ENCODE measurements at places on chromosomes 2 and 18.

GRCh38 chr18:38450876-38451275 is 885.3 kb upstream of the CELF4 start:
- DNase-seq: no peak

DNA sequence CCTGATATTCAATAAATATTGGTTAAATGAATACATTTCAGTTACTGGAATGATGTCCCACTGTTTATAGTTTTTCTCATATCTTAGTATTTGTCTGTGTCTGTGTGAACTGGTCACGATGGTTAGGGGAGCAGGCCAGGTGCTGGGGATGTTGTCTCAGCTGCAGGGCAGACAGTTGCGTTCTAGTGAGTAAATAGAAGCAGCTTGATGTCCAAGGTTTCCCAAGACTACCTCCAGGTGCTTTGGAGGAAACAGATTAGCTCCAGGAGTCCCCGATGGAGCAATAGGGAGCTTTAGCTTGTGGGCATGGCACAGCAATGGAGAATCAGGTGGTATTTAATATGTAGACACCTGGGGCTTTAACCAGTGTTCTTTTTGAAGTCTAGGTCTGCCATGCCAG is 75.5 kb downstream of the GULP1 start:
- no peak for DNase-seq

GRCh38 chr2:100141906-100142305 is 484 bp downstream of the AFF3 start:
- DNase-seq: no peak

DNA sequence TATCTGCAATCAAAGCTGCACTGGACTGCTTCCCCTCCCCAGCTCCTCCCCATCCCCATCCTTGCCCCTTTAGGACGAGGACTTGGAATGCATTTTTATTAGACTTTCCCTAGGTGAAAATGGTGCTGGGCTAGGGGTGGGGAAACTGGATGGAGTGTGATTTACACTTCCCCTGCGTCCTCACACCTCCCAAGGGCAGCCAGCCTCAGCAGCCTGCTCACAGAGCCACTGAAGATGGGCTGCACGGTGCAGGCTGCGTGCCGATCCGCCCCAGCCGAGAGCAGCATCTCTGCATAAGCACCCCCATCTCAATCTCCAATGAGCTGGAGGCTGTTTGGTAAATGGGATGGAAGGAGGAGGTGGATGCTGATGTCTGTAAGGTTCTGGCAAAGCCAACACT is 87.6 kb downstream of the ZBTB7C start:
- no peak for DNase-seq

GRCh38 chr2:137957033-137957432 is 7.2 kb upstream of the HNMT start:
- DNase-seq: no peak

DNA sequence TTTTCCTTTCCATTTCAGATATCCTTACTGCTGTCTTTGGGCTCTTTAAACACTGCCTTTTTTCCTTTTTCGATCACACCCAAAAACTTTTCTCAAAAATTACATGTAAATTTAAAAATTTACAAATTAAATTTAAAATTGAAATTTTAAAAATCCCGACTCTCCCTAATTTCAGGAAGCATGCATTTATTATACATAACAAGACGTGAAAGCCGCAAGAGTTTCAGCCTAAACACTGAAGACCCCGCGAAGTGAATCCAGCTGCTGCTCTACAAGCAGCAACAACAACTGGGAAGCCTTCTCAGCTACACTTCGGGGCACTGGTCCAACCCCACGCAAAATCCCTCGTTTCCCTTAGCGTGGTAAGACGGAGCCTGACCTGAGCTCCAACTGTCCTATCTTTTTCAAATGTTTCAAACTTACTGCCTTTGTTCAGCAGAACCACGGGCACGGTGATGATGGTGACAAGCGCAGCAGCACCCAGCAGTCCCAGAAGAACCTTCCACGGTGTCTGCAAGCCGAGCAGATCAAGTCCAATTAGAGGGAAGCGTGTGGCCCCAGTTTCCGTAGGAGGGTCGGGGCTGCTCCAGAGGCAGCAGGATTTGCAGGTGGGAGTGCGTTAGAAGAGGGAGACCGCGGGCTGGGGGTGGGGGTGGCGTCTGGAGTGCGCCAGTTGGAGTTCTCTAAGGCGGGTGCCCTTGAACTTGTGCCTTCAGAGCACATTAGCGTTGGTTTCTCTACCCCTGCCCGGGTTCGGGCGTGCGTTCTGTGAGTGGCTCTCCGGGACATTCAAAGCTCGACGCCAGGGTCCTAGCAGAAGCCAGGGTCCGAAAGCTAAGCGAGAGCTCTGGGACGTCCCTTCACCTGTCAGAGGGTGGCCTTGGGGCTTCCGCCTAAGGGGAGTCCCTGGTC is 783 bp downstream of the DPP4 start:
- DNase-seq: no peak

DNA sequence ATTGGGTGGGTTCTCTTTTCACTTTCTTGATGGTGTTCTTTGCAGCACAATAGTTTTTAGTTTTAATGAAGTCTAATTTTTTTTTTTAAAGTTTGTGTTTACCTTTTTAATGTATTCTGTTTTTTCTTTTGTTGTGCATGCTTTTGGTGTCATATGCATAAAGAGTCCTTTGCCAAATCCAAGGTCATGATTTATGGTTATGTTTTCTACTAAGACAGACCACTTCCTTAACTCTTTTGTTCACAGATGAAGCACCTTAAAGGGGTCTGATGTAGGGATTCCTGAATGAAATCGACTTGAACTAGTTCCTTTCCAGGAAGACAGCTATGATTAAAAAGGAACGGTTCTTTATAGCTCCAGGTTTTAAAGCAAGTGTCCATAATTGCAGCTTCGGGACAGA is 23.1 kb downstream of the LPIN1 start:
- DNase-seq: no peak

- DNase-seq: peak; percentile 26
Measured at GRCh38 chr2:46632349-46632748, 153.0 kb downstream of the TMEM247 start.

DNA sequence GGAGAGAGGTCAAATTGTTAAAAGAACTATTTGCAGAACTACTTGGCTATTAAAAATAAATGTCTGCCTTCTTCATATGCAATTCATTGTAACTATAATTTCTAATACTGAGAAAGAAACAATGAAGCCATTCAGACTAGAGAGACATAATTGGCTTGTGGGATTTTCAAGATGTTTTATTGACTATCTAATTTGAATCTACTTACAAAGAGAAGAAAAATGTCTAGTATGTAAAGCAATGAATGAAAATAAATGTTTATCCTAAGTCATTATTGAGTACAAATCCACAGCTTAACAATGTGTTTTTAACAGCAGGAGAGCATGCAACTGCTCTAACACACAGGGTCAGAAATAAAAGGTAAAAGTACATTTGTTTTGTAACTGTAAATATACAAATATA is 19.2 kb downstream of the RMP24 start:
- DNase-seq: no peak

- no peak for DNase-seq
Measured at GRCh38 chr18:75658330-75658729, 230.8 kb upstream of the SMIM21 start.

DNA sequence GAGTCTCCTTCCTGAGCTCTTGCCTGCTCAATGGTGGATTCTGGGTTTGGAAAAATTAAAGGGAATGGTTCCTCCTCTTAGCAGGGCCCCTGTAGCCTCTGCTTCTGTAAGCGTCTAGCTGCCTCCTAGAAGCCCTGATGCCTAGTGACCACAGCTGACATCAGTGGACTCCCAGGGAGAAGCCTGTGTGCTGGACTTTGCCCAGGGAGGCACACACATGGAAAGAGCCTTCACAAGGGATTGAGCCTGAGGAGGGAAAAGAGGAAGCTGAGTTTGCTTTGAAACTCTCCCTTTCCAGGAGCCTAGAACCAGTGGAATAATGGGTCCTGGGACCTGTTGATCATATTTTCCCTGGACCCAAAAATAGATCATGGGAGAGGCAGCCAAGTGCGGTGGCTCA is 1.4 kb upstream of the CFAP65 start:
- no peak for DNase-seq

- DNase-seq: no peak
Measured at GRCh38 chr2:226981791-226982326, 146.0 kb downstream of the RHBDD1 start.

GRCh38 chr2:240166761-240167587 is 26.5 kb upstream of the OTOS start:
- DNase-seq: no peak

- no peak for DNase-seq
Measured at GRCh38 chr2:212387146-212387545, 151.5 kb downstream of the ERBB4 start.

GRCh38 chr2:23385748-23386338 is 864 bp downstream of the KLHL29 start:
- no peak for DNase-seq

DNA sequence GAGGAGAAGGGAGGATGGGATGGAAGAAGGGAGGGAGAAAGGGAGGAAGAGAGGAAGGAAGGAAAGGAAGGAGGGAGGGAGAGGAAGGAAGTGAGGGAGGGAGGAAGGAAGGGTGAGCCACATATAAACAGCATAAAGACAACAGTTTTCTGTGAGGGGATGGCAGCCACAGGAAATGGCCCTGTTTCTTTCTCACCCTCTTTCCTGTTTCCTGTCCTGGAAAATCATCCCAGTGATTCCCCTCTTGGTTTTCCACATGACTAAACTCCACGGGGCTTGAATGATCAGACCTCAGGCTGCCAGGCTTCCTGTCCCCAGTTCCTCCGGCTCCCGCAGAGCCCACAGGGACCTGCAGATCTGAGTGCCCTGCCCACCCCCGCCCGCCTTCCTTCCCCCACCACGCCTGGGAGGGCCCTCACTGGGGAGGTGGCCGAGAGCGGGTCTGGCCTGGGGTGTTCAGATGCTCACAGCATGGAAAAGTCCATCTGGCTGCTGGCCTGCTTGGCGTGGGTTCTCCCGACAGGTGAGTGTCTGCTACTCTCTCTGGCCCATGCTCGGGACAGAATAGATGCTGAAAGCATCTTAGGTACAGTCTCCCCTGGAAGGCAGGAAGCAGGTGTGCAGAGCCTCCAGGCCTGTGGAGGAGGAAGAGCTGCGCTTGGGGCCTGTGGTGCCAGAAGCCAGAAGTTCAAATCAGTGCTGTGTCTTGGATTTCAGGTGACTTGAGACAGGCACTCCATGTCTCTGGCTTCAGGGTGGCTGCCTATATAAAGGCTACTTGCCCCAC is at the start of gene SIGLEC15:
SIGLEC15 (plus strand) TSS at position 418 of the 787 bp plus-strand sequence; CDS start at position 472, 54 bp downstream.
- DNase-seq: no peak

DNA sequence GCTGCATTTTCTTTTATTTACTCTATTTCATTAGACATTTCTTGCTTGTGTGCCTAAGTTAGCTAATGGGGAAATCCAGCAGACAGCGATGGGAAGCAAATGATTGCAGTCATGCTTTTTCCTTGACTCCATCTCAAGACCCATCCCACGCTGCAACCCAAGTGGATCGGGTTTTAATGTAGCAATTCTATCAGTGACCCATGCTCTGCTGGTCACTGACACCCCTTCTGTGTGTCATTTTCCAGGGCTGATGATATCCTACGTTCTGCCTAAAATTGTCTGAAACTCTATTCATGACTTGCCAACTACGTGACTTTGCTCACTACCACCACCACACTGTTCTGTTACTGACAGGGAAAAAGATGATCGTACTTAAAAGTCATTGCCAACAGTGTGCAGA is 129.8 kb downstream of the CCBE1 start:
- no peak for DNase-seq

DNA sequence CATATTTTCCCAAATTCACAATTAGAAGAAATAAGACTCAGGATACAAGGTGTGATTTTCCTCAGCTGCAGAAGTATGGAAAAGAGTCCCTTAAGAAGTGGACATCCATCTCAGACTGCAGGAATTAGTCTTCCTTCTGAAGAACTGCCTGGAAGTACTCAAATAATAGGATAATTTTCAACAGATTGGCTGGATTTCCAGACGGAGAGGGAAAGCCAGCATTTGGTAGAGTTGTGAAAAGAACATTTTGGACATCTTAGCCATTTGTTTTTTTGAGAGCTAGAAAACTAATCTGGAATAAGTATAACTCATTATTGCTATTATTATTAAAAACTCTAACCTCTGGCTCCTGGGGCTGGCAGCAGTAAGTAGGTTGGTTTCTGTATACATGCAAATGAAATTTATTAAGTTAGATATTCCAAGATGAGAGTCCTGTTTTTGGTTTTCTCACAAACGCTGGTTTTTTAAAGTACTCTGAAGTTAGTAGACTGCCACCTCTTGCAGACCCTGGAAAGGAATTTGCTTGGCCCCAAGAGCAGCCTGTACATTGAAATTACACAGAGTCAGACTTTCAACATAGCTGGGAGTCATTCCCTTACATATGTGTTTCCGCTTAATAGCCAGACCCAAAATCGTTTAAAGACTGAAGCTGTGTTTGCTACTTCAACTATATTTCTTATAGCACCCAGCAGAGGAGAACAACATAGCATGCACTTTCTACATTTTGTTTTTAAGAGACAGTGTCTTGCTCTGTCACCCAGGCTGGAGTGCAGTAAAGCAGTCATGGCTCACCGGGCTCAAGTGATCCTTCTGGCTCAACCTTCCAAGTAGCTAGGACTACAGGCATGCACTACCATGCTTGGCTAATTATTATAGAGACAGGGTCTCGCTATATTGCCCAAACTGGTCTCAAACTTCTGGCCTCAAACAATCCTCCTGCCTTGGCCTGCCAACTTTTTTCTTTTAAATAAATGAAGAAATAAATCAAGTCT is 142.4 kb downstream of the THADA start:
- no peak for DNase-seq

GRCh38 chr2:66846887-66847286 is 412.0 kb downstream of the MEIS1 start:
- DNase-seq: no peak

DNA sequence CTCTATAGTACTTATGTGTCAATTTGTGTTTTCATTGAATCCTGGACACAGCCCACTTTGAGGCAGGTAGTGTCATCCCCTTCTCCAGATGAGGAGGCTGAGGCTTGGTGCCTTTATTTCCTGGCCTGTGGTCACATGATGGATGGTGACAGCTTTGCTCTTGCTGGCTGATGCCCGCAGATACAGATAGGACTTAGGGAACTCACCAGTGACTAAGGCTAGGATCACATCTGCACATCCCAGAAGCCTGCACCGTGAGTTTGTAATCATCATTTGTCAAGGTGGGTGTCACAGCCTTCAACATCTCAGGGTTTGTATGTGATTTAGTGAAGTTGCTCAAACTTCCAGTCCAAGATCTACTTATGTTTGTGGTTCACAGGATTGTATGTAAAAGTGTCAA is 295.1 kb upstream of the RAB12 start:
- DNase-seq: no peak

GRCh38 chr2:174120346-174120745 is 128.0 kb downstream of the OLA1 start:
- DNase-seq: no peak

DNA sequence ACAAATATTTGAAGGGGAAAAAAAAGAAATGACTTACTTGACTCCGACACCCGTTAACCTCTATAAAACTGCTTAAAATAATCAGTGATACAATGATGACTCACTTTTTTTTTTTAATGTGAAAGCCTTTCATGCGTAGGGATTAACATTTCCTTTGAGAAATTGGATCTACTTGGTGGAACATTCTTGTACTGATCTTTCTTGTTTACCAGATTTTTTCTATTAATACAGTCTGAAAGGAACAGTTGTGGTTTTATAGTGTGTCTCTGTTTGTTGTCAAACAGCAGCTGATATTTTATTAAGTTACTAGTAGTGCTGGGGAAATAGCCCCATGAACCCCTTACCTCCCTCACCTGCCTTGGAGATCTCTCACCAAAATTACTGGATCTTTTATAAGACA is 40.2 kb upstream of the NEB start:
- no peak for DNase-seq

- no peak for DNase-seq
Measured at GRCh38 chr2:216490061-216490460, 8.6 kb upstream of the RPL37A start.

All from midbrain (tissue), 1 donor.